WTC11 (cell line): ENCODE measurements at places on chromosomes 1 and 21.

DNA sequence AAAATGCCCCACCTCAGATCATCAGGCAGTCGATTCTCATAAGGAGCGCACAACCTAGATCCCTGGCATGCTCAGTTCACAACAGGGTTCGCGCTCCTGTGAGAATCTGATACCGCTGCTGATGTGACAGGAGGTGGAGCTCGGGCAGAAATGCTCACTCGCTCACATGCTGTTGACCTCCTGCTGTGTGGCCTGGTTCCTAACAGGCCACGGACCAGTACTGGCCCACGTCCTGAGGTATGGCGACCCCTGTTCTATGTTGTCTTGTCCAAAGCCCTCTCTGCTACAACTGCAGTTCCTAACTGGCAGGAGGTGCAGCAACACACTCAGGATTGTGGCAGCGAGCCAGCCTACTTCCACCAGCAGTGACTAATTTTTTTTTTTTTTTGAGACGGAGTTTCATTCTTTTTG lies 70.6 kb downstream of the CLSTN1 start:
- DNase-seq: no peak

- DNase-seq: no peak
Measured at GRCh38 chr1:240194120-240194519, 102.4 kb downstream of the FMN2 start.

DNA sequence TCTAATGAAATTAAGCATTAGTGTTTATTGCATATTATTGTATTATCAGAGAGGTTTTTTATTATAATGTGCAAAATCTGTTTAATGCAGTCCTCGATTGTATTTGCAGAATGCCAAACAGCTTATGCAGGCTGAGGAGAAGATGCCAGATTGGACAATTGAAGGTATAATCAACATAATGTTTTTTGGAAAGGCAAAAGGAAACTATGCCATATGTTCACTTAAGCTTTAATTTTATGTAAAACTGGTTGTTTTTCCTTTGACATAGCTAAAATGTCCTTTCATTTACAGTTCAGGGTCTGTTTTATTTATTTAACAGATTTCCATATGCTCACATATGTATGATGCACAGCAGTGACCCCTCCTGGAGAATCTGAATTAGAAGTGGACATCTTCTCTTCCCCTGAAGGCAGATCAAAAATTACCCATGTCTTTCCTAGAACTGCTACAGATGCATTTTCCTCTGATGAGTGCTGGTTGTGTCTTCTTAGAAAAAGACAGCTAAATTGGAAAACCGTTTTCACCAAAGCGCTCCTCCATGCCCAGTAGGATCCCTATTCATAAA lies 143.5 kb upstream of the USH2A start:
- no peak for DNase-seq

- DNase-seq: no peak
Measured at GRCh38 chr1:203743091-203743571, 21.9 kb upstream of the LAX1 start.

- no peak for DNase-seq
Measured at GRCh38 chr1:159911326-159912070, 11.5 kb upstream of the CFAP45 start.

DNA sequence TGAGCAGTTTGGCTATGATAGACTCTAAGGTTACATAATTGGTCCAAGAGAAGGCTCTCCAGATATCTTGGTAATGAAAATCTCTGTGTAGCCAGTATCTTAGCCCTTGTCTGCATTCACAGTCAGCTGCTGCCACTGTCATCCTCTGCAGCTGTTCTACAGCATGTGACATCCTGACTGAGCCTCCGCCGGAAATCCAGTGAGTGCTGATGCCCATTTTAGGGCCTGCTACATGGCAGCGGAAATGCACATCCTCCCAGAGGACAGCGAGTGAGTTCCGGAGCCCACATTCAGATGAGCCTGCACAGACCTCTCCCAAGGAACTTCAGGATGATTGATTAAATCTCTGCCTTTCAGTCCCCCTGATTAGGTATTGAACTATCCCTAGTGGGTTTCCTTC lies 237.1 kb downstream of the HHIPL2 start:
- no peak for DNase-seq
